ENCODE measurements at places on chromosomes 12 and 14.

DNA sequence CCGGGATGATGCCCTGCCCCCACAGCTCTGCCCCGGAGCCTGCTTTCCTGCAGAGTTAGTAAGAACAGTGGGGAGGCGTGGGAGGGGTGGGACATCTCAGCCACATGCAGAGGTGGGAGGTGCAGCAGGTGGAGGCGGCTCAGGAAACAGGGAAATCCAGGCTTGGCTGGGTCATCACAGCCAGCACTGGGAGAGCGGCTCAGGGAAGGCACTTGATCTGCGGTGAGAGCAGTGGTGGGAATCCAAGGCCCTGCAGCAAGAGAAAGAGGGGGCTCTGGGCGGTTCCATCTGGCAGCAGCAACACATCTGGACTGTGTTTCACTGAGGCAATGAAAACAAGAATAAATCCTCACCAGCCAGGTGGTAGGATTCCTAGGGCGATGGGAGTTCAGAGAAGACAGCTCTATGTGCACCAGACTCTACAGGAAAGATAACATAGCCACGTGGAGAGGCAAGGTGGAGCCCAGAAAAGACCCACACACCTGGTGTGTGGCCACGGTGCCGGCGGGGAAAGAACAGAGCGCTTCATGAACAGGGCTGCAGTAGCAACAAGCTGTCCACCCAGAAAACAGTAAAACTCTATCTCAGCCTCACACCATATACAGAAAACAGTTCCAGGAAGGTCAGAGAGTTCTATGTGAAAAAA lies 57.6 kb downstream of the CCDC85C start:
- no peak for DNase-seq

GRCh38 chr12:57011438-57012424 lies 4.6 kb downstream of the TAC3 start:
- DNase-seq: no peak

GRCh38 chr14:34951286-34951685 lies 31.5 kb upstream of the SRP54 start:
- no peak for DNase-seq

DNA sequence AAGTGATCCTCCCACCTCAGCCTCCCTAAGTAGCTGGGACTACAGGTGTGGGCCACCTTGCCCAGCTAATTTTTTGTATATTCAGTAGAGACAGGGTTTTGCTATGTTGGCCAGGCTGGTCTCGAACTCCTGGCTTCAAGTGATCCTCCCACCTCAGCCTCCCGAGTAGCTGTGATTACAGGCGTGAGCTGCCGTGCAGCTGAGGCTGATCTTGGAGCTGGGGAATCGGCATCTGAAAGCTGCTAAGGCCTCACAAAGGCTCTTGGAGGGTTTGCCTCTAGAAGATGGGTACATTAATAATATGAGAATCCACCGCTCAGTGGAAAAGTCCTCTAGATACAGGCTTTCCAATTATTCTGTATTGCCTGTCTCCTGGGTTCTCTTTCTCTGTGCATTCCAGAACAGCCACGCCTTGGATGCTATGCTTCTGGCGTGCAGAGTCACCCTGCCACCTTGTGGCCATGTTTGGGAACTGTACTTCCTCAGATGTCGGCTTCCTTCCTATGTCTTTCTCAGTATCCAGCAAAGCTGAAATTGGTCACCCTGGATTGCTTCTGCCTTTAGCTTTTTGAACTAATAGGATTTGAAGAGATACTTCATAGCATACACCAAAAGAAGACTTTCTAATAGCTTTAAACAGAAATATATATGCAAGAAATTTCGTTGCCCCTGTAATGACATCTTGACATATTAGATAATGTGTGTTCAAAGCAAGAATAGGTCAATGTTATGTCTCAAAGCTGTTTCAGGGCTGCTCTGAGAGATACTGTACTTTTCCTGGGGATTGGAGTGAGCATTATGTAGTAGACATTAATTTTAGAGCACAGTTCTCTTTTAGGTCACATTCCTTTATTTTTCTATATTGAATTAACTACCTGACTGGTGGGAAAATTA lies 75.4 kb downstream of the SNAPC1 start:
- peak; percentile 97 for DNase-seq

- peak; percentile 60 for DNase-seq
Measured at GRCh38 chr14:74563233-74563585, 48.8 kb downstream of the LTBP2 start.

DNA sequence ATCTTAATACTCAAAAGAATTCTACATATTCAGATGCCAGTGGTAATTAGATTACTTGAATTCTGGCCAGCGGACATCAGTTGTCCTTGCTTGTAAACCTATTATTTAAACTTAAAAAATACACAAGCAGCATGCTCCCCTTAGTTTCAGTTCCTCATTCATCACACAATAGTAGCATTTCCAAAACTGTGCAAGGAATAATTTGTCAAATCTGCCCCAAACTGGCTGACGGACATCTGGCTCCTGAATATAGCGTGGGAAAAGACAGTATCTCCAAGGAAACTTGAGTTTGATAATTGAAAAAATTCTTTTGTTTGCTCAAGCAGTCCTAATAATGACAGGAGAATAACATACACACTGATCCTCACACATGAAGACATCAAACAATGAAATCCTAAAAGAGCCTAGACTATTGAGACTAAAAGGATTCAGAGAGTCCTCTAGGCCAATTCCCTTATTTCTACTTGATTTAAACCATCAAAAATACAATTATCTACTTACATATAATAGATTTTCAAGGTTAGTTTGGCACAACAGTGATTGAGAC lies 90.4 kb downstream of the KIF21A start:
- no peak for DNase-seq

DNA sequence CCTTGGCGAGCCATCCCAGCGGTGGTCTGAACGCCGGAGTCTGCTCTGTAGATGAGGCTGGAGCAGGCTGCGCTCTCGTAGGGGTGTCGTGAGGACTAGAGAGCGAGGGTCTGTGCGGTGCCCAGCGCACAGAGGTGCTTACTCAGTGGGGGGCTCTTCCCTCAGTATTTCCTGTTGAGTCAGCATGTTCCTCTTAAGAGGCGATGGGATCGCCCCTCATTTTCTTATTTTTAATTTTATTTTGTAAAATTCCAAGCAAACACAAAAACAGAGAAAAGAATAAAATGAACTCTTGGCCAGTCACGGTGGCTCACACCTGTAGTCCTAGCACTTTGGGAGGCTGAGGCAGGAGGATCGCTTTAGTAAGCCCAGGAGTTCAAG lies 40.8 kb upstream of the BCL7A start:
- DNase-seq: no peak

- DNase-seq: no peak
Measured at GRCh38 chr12:65293735-65294134, 15.3 kb downstream of the MSRB3 start.

DNA sequence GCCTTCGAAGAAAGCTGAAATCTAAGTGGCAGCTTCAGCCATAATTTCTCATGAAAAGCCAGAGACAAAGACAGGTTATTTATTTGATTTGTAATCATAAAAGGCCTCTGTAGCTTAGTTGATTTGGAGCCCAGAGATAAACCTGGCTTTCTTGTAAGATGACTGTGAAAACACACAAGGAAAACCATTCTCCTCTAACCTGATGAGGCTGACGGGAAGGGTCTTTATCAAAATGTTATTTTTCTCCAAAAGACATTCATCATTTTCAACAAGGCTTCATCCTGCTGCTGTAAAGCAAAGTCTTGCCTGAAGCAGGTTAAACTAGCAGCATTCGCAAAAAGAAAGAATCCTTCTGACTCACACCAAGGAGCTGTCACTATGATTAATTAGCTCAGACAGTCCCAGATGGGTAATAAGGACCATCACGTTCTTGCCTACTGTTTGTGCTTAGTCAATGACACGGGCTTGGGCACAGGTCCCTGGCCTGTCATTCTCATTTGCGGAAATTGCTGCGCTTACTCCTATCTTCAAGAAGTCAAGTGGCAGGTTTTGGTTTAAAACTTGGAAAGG lies 286.6 kb downstream of the C12orf75 start:
- DNase-seq: no peak

Data from PC-3 (cell line).